ENCODE measurements at places on chromosomes 2 and 18. TPM values are rescaled to one million over a fixed set of nuclear protein-coding genes. Genes with fewer than 3 reads are reported as not detected.

GRCh38 chr2:20182241-20182931 is 42.5 kb downstream of the SDC1 start:
- no peak for DNase-seq

GRCh38 chr2:95372216-95372829 is 30.2 kb upstream of the FAHD2A start:
- DNase-seq = no peak

- no peak for DNase-seq
Measured at GRCh38 chr2:231664727-231665126, 43.6 kb upstream of the PTMA start.

- no peak for DNase-seq
Measured at GRCh38 chr2:219286436-219287115, 7.4 kb downstream of the DNAJB2 start.

FAM124B gene
- polyA plus RNA-seq = 0.04 TPM

KATNAL2 gene
- polyA plus RNA-seq = 1.3 TPM

KIAA2012 gene
- 0.13 TPM for polyA plus RNA-seq

HOXD3 gene
- 0.07 TPM for polyA plus RNA-seq
